ENCODE measurements at places on chromosomes 3 and 15. TPM values are rescaled to one million over a fixed set of nuclear protein-coding genes. Genes with fewer than 3 reads are reported as not detected.

CPN2 gene
- total RNA-seq: 2.4 TPM

GRCh38 chr3:45657853-45658252 is 31.3 kb upstream of the SACM1L start:
- DNase-seq: no peak

CHRNA7 gene
- 0.60 TPM for total RNA-seq

ZBED2 gene
- total RNA-seq: not detected

DNA sequence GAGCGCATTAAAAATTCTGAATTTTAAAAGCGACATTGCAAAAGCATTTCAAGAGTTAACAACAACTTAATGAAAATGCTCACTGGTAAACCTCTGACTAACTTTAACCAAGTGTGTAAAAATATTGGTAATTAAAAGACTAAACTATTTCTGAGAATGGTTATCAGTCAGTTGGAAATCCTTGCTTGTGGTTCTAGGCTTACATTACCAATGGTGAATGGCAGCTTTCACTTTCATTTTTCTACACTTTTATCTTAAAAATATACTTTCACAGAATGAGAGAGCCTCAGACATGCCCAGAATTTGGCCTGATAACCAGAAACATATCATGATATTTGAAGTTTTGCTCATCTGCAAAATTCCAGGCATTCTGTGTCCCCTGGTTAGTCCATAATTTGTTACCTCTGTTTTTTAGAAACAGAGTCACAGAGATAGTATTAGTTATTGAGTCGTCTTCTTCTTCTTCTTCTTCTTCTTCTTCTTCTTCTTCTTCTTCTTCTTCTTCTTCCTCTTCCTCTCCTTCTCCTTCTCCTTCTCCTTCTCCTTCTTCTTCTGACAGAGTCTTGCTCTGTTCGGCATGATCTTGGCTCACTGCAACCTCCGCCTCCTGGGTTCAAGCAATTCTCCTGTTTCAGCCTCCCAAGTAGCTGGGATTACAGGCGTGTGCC is 5.5 kb upstream of the RNF111 start:
- DNase-seq: no peak

GRCh38 chr3:196948442-196949284 is 6.3 kb upstream of the NCBP2 start:
- no peak for DNase-seq

- DNase-seq: no peak
Measured at GRCh38 chr3:48156163-48156562, 32.1 kb downstream of the CDC25A start.

DNA sequence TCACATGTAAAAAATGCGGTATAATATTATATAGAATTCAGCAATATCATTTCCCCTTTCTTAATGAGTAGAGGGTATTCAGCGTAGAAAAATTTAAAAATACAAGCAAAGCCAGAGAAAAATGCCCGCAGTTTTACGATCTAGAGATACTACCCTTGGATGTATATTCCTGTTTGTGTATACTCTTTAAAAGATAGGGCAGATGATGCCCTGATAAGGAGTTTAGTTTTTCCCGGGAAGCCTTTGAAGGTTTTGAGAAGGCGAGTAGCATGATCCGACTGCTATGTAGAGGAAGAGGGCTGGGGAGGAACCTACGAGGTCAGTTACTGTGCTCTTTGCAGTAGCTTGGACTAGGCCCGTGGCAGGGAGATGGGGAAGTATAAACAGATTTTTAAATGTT is 1.2 kb downstream of the YEATS2 start:
- no peak for DNase-seq
